Natural killer cell treated with Interleukin-12 subunit alpha and Interleukin-12 subunit beta and Interleukin-15 and Interleukin-18, amount 100 ng/mL, for 72 hours (primary cell): ENCODE measurements at places on chromosomes 7 and 10. TPM values are rescaled to one million over a fixed set of nuclear protein-coding genes. Genes with fewer than 3 reads are reported as not detected.

ACSM6 gene
- not detected for total RNA-seq

GLRX3 gene
- 103 TPM for total RNA-seq

GPR37 gene
- not detected for total RNA-seq

GTF2I gene
- 219 TPM for total RNA-seq

INA gene
- not detected for total RNA-seq

FBXL13 gene
- total RNA-seq, result 0.86 TPM

RNF32 gene
- not detected for total RNA-seq
